Activated CD4-positive, alpha-beta memory T cell treated with anti-CD3 and anti-CD28 coated beads for 36 hours (primary cell): ENCODE measurements at places on chromosomes 1 and 21.

GRCh38 chr1:52119301-52120079 lies 22.4 kb upstream of the ZFYVE9 start:
- no peaks in the 10 kb centered on the region for H3K27me3 ChIP-seq
- H3K36me3 ChIP-seq = no peaks in the 10 kb centered on the region
- DNase-seq = no peak
- no peaks in the 10 kb centered on the region for H3K4me1 ChIP-seq
- no peak overlapping the region for H3K27ac ChIP-seq
- no peak overlapping the region for H3K4me3 ChIP-seq

- no peaks in the 10 kb centered on the region for H3K4me1 ChIP-seq
- no peak overlapping the region for H3K27ac ChIP-seq
- H3K27me3 ChIP-seq = no peaks in the 10 kb centered on the region
- H3K36me3 ChIP-seq = peaks cover 3% of the 10 kb centered on the region
- no peak overlapping the region for H3K4me3 ChIP-seq
Measured at GRCh38 chr21:32562915-32563314, 22.4 kb downstream of the TCP10L start.

GRCh38 chr1:218412171-218412570 lies 67.0 kb downstream of the TGFB2 start:
- DNase-seq = no peak
- H3K27me3 ChIP-seq = peaks cover 3% of the 10 kb centered on the region
- H3K36me3 ChIP-seq = no peaks in the 10 kb centered on the region
- no peaks in the 10 kb centered on the region for H3K4me1 ChIP-seq

GRCh38 chr1:109891930-109892329 lies 18.7 kb upstream of the CSF1 start:
- DNase-seq = no peak
- H3K27ac ChIP-seq = no peak overlapping the region
- no peaks in the 10 kb centered on the region for H3K36me3 ChIP-seq
- no peak overlapping the region for H3K4me3 ChIP-seq
- peaks cover 1% of the 10 kb centered on the region for H3K27me3 ChIP-seq
